Hippocampal formation (tissue), 2 donors: ENCODE measurements at places on chromosomes 3 and 15.

GRCh38 chr3:190586631-190587011 lies 72.7 kb downstream of the IL1RAP start:
- no peak for DNase-seq

DNA sequence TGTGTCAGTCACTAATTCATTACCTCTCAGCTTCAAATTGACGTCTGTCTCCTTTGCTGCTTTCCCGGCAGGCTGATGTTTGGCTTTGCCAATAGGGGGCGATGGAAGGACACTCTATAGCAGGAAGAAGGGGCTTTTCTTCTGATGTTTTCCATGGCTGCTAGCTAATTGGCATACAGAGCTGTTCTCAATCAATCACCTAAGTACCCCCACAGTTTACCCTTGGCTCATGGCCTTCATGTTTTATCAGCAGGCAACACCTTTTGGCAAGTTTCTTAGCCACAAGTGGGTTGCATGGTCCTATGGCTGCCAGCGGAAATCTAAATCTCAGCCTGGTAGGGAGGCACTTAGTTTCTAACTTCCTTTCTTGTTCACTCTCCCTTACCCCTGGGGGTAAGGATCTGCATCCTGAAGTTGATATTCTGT lies 45.0 kb downstream of the ESYT3 start:
- no peak for DNase-seq

- DNase-seq, result no peak
These were observed 827.1 kb downstream of the PLOD2 start for GRCh38 chr3:145333931-145334330.

DNA sequence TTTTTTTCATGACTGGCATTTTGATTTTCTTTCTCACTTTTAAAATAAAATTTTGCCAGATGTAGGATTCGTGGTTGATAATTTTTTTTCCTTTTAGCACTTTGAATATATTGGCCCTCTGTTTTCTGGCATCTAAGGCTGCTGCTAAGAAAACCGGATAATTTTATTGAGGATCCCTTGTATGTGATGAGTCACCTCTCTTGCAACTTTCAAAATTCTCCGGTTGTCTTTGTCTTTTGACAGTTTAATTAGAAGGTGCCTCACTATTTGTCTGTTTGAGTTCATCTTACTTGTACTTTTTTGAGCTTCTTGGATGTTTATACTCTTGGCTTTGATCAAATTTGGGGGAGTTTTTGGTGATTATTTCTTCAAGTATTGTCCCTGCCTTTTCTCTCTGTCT lies 349.7 kb downstream of the LPP start:
- DNase-seq, result no peak

GRCh38 chr15:52667597-52667996 lies 11.6 kb downstream of the ATOSA start:
- DNase-seq, result no peak

DNA sequence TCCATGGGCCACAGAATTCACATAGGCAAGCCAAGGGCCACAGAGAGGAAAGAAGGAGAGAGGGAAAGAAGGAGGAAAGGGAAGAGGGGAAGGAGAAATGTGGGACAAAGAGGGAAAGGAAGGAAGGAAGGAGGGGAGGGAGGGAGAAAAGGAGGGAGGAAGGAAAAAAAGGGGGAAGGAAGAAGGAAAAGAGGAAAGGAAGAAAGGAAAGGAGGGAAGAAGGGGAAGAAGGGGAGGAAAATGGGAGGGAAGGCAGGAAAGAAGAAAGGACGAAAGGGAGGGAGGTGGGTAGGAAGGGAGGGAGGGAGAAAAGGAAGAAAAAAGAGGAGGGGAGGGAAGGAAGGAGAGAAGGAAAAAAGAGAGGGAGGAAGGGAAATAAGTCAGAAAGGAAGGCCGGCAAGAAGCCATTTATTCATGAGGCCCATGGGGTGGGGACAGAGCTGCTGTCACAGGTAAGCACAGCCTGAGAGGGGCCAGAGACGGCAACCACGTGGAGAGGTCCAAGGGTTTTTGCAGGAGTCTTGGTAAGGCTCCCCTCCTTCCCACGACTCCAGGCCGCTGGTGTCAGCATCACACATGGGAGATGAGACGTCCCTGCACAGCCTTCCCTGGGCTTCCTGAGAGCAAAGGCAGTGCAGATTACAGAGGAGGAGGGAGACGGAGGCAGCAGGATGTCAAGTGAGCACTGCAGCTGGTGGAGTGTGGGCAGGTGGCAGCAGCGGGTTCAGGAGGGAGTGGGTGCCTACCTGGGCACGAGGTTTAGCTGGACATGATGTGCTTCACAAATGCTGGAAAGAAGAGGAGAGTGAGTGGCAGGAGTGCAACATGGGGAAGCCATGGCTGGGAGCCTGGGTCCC lies 5.5 kb downstream of the MYL3 start:
- no peak for DNase-seq

DNA sequence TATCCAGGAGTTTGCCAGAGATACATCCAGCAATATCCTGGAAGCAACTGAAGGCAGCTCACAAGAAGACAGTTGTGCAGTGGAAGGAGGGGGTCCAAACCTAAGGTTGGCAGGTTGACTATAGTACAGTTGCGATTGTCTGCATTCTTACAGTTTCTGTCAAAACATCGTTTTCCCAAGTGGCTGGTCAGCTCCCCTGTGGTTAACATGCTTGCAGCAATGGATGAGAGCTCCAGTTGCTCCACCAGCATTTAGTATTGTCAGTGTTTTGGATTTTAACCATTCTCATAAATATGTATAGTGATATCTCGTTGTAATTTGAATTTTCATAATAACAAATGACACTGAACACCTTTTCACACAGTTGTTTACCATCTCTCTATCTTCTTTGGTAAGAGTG lies 31.5 kb downstream of the KLF13 start:
- DNase-seq, result no peak

- DNase-seq, result no peak
These were observed 38.9 kb downstream of the CPN2 start for GRCh38 chr3:194312186-194312742.

GRCh38 chr3:143901105-143901504 lies 52.8 kb upstream of the SLC9A9 start:
- DNase-seq, result no peak

- no peak for DNase-seq
These were observed 162.4 kb upstream of the CFAP20DC start for GRCh38 chr3:59212128-59212779.

GRCh38 chr3:55639143-55639542 lies 152.0 kb upstream of the WNT5A start:
- DNase-seq, result no peak

- no peak for DNase-seq
These were observed 9.9 kb downstream of the ZBED2 start for GRCh38 chr3:111585217-111585616.

DNA sequence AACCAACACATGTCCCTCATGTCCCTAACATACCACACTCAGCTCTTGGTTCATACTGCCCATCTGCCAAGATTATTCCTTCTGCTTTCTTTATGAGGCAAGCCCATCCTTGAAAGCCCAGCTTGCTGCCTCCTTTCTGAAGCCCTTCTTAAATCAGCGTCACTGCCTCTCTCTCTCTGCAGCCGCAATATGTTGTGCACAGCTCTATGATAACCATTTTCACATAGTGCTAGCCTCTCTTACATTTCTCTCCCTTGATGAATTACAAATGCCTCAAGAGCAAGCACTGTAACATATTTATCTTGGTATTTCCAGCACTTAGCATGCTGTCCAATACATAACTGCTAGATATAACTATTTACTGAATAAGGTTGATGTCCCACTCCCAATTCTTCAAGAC lies 86.5 kb downstream of the TNIK start:
- no peak for DNase-seq

GRCh38 chr3:129249284-129250065 lies at the start of gene COPG1:
Gene COPG1 (plus strand): TSS chr3:129249606. CDS start chr3:129249710, 104 bp downstream.
- peak; percentile 79 for DNase-seq

- DNase-seq, result no peak
These were observed 60.1 kb downstream of the SUMF1 start for GRCh38 chr3:4406746-4407568.
